NCI-H69 (cell line): ENCODE measurements at places on chromosomes 3 and 15.
A peak's percentile ranks its signal among the peaks of the same experiment; 100 is the strongest.

- DNase-seq: no peak
Observed at GRCh38 chr3:173663696-173664111, 266.2 kb downstream of the NLGN1 start.

DNA sequence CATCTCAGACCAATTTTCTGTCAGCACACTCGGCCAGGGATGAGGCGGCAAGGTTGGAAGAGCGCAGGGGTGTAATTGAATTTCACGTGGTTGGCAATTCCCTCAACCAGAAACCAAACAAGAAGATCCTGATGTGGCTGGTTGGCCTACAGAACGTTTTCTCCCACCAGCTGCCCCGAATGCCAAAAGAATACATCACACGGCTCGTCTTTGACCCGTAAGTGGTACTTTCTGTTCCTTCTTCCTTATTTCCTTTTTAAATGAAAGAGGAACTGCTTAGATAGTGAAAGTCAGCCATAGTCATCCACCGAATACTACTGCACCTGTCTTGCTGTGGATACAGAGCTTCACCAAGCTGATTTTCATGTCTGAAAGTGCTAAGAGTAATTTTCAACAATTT, 60.1 kb downstream of the SGO1 start:
- DNase-seq: no peak

DNA sequence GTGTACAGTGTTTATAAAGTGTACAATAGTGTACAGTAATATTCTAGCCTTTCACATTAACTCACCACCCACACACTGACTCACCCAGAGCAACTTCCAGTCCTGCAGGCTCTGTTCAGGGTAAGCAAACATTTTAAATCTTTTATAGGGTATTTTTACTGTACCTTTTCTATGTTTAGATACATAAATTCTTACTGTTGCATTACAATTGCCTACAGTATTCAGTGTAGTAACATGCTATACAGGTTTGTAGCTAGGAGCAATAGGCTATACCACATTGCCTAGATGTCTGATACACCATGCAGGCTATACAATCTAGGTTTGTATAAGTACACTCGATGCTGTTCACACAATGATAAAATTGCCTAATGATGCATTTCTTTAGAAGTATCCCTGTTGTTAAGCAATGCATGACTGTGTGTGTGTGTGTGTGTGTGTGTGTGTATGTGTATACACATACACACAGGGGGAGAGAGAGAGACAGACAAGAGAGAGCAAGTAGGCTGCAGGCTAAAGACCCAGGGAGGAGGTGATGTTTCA, 72.5 kb upstream of the PRR23C start:
- DNase-seq: no peak

- no peak for DNase-seq
Observed at GRCh38 chr3:189588475-189589178, 42.6 kb upstream of the TP63 start.

DNA sequence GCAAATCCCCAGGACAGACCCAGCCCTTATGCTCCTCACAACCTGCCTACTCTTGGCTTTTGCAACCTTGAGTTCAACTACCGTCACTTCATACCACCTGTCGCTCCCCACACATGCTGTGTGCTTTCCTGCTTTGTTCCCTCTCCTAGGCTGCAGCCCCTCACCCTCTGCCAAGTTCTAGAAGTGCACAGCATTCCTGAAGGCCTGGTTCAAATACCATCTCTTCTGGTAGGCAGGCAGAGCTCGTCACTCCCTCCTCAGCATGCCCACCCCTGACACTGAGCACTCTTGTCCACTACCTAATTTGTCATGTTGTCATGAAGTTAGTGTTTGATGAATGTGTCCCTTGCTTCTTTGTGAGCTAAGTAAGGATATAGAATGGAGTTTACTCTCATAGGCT, 129.6 kb downstream of the SEMA6D start:
- no peak for DNase-seq

DNA sequence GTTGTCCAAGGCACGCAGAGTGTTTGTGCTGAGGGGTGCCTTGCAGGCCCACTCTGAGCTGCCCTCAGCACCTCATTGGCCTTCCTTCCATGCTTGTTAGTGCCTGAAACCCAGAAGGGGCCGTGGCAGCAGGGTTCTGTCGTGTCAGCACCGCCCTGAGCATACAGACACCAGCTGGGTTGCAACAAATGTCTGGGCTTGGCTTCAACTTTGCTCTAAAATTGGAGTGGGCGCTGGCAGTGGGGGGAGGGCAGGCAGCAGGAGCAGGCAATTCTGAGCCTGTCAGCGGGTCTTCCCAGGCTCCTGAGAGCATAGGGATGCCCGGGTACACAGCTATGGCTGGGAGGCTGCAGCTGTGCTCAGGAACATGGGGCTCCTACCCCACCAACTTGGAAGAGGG, 464.3 kb downstream of the EPHA3 start:
- DNase-seq: peak; percentile 31
